T-helper 1 cell treated with Interleukin-12 subunit alpha and Interleukin-12 subunit beta and Interleukin-4 antibody, amounts not matched to agents 30 ng/mL and 1 ng/mL, for 36 hours (primary cell): ENCODE measurements at places on chromosomes 11 and 22. TPM values are rescaled to one million over a fixed set of nuclear protein-coding genes. Genes with fewer than 3 reads are reported as not detected.

The SAC3D1 gene
- total RNA-seq = 17.0 and 17.5 TPM in 2 replicates

The ANKRD13D gene
- total RNA-seq = 198 and 200 TPM in 2 replicates

The PIH1D2 gene
- total RNA-seq = not detected in 2 replicates

The ZBTB16 gene
- total RNA-seq = 4.8 and 5.8 TPM in 2 replicates

The FGF19 gene
- total RNA-seq = not detected in 2 replicates
